GM23338 (cell line): ENCODE measurements at places on chromosomes 2 and 18. TPM values are rescaled to one million over a fixed set of nuclear protein-coding genes. Genes with fewer than 3 reads are reported as not detected.

GRCh38 chr18:56130481-56130880 lies 507.9 kb downstream of the TXNL1 start:
- no peak for DNase-seq

GRCh38 chr2:225558399-225559071 lies 159.0 kb downstream of the NYAP2 start:
- DNase-seq: no peak

- peak; percentile 89 for DNase-seq
Measured at GRCh38 chr2:238097988-238098871, 1.9 kb upstream of the ESPNL start.

DNA sequence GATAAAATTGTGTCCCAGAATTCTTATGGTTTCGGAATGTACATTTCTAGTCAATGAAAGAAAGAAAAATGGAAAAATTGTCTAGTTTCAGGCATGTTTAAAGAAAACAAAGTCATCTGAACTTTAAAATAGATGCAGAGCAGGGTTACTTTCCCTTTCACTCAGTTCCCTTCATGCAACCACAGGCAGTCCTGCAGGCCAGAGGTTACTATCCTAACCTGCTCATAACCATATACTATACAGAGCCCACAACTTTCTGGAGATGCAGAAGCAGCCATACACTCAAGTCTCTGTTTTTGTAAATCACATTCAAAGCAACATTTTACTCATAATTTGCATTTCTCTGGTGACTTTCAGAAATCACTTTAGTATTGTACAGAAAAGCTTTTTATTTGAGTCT lies 690.3 kb downstream of the MBD2 start:
- DNase-seq: no peak

GRCh38 chr2:86646865-86647264 lies 23.2 kb upstream of the RNF103 start:
- DNase-seq: no peak

- DNase-seq: no peak
Measured at GRCh38 chr2:20612925-20613916, 37.7 kb downstream of the HS1BP3 start.

DNA sequence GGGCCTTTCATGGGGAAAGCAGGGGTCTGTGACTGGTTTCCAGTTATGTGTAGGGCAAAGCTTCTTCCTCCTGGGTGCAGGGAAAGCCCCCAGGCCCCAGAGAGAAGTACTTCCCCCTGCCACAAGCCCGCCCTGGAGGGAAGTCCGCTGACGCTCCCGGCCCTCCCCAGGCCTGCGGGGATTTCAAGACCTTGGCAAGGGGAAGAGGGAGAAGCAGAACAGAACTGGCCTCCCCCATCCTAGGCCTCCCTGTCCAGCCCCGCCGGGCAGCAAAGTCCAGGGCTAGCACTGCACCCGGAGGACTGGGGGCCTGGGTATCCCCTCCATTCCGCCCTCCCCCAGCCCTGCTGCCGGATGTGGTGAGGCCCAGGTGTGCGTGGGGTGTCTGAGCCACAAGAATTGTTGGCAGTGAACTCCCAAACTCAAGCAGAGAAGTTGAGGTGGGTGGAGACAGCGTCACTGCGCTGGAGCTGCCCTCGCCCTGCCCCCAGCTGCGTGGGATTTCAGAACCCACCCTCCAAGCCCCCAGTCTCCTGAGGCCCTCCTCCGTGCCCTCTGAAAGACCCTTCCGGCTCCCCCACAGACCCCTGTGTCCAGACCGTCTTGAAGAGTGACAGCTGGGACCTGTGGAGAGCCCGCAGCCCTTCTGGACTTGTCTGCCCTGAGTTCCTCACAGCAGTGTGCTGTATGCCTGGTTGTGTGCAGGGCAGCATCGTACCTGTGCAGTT lies 1.1 kb upstream of the DUSP2 start:
- no peak for DNase-seq

GRCh38 chr18:77058290-77058835 lies 74.2 kb downstream of the MBP start:
- DNase-seq: no peak

GRCh38 chr2:85709401-85709811 lies 15.2 kb downstream of the GNLY start:
- DNase-seq: no peak

GRCh38 chr2:237161189-237161588 lies 75.5 kb downstream of the COPS8 start:
- no peak for DNase-seq

DNA sequence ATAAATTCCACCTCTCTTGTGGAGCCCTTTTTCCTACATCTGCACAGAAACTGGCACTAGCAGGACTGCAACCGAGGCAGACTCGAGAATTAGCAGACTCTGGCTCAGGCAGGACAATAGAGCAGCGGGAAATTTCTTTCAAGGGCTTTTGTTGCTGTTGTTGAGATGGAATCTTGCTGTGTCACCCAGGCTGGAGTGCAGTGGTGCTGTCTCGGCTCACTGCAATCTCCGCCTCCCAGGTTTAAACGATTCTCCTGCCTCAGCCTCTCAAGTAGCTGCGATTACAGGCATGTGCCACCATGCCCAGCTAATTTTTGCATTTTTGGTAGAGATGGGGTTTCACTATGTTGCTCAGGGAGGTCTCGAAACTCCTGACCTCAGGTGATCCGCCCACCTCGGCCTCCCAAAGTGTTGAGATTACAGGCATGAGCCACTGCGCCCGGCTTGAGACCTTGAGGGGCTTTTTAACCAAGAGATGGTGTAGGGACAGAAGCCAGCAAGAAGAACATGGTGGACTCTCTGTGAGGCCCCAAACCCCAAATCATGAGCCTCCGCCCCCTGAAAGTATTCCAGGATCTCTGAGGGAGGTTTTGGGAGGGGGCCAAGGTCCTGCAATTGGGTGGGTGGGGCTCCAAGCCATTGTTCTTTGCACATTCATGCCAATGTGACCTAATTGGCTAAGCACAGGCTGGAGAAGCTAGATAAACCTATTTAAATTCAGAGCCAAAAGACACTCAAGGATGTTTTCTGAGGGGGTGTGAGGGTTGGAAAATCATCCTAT lies 68.4 kb upstream of the MSH2 start:
- DNase-seq: peak; percentile 78

- DNase-seq: no peak
Measured at GRCh38 chr2:65997961-65998360, 437.0 kb upstream of the MEIS1 start.

DNA sequence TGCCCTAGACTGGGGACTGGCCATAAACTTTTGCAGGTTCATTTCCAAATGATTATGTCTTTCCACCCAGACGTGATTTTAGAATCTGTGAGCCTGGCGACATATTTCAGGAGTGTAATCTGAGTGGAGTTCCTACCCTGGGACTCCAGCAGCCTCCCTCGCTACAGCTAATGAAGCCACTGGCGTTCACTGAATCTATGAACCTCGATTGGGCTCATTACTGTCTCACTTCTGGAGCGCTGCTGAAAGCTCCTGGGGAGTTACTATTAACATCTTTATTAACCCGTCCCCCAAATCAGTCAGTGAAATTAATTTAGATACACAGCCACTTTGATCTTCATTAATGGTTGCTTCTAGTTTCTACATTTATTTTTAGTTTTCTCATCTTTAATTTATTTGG lies 56.5 kb downstream of the CDK15 start:
- DNase-seq: no peak

GRCh38 chr2:219567791-219568361 lies 3.5 kb downstream of the OBSL1 start:
- DNase-seq: peak; percentile 60

DNA sequence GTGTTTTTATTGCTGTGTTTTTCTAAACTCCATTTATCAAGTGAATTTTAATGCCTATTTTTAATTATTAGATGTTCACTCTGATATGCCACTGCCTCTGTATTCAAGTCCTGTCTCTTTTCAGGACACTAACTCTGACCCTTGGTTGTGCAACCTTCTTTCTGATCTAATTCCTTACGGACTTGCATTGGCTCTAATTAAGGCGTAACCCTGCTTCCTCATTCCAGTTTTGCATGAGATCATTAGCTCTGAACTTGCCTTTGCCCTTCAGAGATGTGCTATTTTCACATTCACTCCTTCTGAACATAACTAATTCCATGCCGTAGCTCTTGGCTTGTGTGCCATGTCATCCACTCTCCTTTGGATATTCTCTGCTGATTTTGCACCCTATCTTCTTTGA lies 162.5 kb upstream of the TMEFF2 start:
- DNase-seq: no peak

DNA sequence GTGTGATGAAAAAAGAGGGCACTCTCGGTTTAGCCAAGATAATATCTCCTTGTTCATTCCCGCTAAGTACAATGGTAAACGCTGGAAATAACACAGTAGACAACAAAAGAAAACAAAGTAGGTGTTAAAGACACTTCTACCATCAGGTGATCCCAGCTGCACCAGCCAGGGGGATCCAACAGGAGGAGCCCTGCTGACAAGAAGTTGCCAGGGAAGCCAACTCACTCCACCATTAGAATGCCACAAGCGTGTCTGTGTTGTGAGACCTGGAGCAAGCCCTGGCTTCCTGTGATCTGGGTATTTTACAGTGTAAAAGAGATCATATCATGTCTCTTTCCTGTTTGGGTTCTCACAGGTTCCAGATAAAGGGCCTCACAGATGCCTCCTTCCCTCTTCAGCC lies 117.0 kb downstream of the GRB14 start:
- peak; percentile 79 for DNase-seq

DNA sequence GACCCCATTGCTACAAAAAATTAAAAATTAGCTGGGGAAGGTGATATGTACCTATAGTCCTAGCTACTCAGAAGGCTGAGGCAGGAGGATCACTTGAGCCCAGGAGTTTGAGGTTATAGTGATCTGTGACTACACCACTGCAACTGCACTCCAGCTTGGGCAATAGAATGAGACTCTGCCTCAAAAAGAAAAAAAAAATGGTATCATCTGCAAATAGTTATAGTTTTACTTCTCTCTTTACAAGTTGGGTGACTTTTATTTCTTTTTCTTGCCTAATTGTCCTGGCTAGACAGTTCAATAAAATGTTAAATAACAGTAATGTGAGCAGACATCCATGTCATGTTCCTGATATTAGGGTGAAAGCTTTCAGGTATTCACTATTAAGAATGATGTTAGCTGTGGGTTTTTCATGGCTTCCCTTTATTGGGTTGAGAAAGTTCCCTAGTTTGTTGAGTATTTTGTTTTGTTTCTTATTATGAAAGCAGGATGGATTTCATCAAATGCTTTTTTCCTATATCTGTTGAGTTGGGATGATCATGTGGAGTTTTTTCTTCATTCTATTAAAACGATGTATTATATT lies 24.9 kb upstream of the ACOXL start:
- no peak for DNase-seq

DNA sequence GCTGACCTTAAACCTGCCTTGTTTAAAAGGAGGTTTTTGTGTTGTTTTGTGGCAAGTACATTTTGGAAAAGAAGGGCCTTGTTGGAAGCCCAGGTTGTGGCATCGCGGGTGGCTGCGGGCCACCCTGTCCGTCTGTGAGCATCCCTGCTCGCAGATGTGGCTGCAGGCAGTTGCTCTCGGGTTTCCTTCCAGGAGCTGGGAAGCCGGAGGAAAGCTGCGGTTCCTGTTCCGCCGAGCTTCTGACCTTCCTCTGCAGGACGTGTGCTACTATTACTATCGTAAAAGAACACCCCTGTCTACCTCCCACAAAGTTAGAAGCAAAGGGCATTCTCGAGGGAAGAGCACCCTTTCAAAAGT lies 766 bp downstream of the MFF start:
- peak; percentile 67 for DNase-seq

- no peak for DNase-seq
Measured at GRCh38 chr2:150168595-150169236, 318.8 kb downstream of the RND3 start.

GRCh38 chr18:5380586-5380985 lies 85.1 kb upstream of the ZBTB14 start:
- DNase-seq: no peak

- no peak for DNase-seq
Measured at GRCh38 chr2:144048631-144049060, 471.3 kb downstream of the ZEB2 start.

DNA sequence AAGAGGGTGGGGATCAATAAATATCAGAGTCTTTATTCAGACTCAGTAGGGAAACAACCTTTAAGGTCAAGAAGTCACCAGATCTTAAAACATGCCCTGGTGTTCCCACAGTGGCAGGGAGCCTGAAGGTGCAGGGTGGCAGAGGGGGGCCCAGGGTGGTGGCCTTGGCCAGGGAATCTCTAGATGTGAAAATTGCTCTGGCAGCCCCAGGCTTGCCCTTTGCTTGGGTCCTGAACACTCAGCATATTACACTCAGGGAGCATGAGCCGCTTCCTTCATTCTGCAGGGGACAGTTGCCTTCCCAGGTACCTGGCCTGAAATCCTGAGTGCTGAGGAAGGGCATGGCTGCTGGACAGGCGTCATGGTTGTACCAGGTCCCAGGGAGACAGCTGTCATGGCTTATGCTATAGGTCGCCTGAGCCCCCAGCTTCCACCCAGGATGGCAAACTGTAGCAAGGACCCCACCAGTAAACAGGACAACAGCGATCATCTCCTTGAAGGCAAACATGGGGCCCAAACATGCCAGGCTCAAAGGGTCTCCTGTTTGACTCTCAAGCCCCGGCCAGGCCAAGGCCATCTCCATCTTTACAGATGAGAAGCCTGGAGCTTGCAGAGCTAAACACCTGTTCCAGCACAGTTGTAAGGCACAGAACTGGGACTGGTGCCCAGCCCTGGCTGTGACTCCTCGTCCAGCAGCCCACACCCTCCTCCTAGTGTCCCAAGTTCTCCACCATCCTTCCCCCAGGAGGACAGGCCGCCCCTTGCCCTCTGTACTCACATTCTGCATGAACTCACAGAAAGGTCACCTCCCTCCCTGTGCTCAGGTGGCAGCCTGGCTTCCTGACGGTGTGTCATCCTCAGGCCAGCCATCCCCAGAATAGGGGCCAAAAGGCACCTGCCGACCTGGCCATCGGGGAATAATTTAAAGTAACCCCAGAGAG lies 14.6 kb downstream of the ABCG8 start:
- no peak for DNase-seq

GRCh38 chr2:234427081-234428061 lies 69.5 kb downstream of the ARL4C start:
- DNase-seq: peak; percentile 93

GRCh38 chr2:205696331-205696926 lies 14.1 kb downstream of the NRP2 start:
- peak; percentile 60 for DNase-seq

DNA sequence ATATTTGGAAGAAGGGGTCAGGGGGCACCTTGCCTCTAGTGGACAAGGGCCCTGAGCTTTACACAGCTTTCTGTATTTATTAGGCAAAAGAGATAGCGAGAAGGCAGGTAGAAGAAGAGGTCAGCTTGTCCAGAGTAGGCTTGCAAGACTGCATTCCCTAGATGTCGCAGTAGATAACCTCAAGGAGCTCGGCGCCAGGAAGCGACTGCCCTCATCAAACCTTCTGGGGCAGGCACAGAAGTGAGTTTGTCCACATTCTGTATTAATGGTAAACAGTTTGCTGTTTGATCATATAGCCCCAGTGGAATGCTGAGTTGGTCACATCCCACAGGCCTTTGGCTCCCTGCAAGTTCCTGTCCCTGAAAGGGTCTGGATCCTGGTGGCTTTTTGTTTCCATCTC lies 7.0 kb downstream of the CHCHD5 start:
- DNase-seq: no peak

GRCh38 chr2:235618039-235618438 lies 124.2 kb downstream of the AGAP1 start:
- DNase-seq: no peak

Gene TGFA
- total RNA-seq: 2.6 and 6.5 TPM in 2 replicates

Gene EML6
- 1.1 and 6.2 TPM in 2 replicates for total RNA-seq

Gene LIPG
- 17.2 and 17.7 TPM in 2 replicates for total RNA-seq

Gene CYB5A
- 122 and 136 TPM in 2 replicates for total RNA-seq

Gene VIL1
- 5.9 and 9.2 TPM in 2 replicates for total RNA-seq

Gene GATA6
- not detected in 2 replicates for total RNA-seq

Gene RPRM
- total RNA-seq: 7.2 and 7.5 TPM in 2 replicates

Gene SNTG2
- 56.0 and 60.4 TPM in 2 replicates for total RNA-seq

Gene RESP18
- total RNA-seq: not detected in 2 replicates

Gene EHBP1
- 47.0 and 47.9 TPM in 2 replicates for total RNA-seq

Gene UGT1A10
- total RNA-seq: 0.23 TPM in 1 of 2 replicates, not detected in the other
